Activated CD8-positive, alpha-beta memory T cell treated with anti-CD3 and anti-CD28 coated beads for 48 hours (primary cell): ENCODE measurements at places on chromosomes 2 and 18.

DNA sequence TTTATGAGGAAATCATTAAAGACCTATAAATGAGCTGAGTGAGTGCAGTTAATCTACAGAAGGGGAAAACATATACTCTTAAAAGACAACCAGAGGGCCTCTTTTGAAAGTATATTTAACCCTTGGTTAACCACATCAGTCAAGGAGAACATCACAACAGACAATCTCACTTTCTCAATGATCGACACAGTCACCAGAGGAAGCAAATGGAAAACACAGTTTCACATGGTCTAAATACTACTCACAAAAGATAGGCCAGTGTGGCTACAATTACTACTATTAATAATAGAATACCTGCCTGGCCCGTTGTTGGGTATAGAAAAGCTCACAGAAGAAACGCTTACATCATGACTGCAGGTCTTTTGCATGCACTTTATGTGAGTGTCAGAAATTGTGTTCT is 426.2 kb downstream of the NCKAP5 start:
- no peak for DNase-seq

- no peak for DNase-seq
These were observed 13.7 kb downstream of the ANKRD44 start for GRCh38 chr2:197296835-197297234.

DNA sequence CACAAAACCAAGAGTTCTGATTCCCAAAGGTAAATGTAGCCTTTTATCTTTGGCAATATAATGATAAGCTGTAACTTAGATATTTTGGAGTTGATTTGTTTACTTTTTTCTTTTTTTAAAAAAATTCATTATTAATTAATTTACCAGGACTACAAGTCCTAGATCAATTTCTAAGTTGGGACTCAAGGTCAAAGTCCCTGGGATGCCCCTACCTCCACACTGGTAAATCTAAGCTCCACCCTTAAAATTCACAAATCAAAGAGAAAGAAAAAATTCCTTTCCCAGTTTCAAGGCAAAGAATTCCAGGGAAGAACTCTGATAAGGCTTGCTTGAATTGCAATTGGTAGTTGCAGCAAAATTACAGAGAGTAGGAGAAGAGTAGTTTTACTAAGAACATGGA is 71.3 kb downstream of the MDH1 start:
- DNase-seq = no peak

DNA sequence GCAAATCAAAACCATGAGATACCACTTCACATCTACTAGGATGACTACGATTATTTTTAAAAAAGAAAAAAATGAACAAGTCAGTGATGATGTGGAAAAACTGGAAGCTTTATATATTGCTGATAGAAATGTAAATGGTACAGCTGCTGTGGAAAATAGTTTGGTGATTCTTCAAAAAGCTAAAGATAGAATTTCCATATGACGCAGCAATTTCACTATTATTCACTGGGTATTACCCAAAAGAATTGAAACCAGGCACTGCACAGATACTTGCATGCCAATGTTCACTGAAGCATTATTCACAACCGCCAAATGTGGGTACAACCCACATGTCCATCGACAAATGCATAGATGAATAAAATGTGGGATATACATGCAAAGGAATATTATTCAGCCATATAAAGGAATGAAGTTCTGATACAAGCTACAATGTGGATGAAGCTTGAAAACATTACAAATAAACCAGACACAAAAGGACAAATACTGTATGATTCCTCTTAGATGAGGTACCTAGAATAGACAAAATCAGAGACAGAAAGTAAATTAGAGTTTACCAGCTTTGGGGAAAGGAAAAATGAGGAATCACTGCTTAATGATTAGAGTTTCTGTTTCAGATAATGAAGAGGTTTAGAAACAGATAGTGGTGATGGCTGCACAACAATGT is 11.1 kb downstream of the RTTN start:
- DNase-seq = no peak

GRCh38 chr2:89850881-89851582 is 1159.6 kb downstream of the RPIA start:
- no peak for DNase-seq

- no peak for DNase-seq
These were observed 5.2 kb downstream of the GNLY start for GRCh38 chr2:85699325-85699724.

GRCh38 chr2:207015901-207016300 is 76.6 kb downstream of the CPO start:
- no peak for DNase-seq

DNA sequence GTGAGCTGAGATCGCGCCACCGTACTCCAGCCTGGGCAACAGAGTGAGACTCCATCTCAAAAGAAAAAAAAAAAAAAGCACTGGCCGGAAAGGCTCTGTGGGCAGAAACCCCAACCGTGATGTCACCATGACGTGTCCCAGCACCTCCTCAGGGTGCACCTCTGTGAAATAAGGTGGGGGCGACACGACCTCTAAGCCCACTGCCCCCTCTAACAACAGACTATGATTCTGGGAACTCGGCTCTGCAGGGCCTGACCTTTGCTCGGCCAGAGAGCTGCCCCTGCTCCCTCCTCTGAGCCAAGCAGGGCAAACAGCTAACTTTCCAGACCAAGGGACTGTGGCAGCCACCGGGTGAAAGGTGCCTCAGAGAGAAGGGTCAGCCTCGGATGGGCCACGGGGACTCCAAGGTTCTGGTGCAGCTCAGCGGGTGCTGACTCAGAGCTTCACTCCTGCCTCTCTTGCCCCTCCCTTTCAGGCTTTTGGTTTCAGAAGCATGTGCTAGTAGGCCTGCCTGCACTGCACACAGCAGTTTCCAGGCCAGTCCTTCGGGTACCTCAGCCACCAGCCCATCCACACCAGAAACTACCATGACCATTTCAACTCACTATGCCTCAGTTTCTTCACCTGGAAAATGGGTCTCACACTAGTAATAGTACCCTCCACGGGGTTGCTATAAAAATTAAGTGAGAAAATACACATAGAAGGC is 8.0 kb downstream of the TMBIM1 start:
- peak; percentile 49 for DNase-seq

DNA sequence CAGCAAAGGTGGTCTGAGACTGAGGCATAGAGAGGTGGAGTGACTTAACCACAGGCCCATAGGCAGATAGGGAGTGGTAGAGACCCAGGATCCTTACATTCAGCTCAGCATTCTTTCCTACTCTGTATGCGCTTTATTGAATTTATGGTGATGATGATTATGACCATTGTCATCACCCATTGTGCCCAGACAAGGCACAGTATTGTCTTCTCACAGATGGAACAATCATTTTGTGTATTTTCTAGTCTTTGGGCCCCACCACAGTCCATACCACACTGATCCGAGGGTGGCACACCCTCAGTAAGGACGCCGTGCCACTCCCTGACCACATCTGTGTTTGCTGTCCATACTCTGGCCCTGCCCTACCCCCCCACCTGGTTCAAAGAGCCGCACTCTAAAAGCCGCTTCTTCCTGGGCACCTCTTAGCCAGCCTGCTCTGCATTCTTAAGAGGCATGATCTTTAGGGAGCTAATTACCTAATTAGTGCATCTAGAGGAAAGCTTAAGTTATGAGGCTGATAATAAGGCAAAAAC is 179.6 kb upstream of the SMAD2 start:
- no peak for DNase-seq

- no peak for DNase-seq
These were observed 18.4 kb downstream of the UPP2 start for GRCh38 chr2:158120102-158120501.

DNA sequence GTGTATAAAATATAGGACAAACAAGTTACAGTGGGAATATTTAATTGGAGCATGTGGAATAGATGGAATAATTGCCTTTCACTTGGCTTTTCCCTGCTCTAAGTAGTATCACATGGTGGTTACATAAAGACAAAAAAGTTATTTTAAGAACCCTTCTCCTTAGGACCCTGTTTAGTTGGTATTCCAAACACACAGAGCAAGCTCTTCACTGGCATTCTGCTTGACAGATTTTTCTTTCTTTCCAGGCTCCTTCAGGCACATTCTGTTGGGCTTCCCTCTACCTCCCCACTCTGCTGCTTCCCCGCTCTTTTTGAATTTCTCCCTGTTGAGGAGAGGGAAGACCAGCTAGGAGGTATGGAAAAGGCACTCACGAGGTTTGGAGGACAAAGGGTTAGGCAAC is 29.0 kb upstream of the DARS1 start:
- DNase-seq = no peak

- DNase-seq = no peak
These were observed 15.5 kb downstream of the COLEC11 start for GRCh38 chr2:3610415-3610814.

DNA sequence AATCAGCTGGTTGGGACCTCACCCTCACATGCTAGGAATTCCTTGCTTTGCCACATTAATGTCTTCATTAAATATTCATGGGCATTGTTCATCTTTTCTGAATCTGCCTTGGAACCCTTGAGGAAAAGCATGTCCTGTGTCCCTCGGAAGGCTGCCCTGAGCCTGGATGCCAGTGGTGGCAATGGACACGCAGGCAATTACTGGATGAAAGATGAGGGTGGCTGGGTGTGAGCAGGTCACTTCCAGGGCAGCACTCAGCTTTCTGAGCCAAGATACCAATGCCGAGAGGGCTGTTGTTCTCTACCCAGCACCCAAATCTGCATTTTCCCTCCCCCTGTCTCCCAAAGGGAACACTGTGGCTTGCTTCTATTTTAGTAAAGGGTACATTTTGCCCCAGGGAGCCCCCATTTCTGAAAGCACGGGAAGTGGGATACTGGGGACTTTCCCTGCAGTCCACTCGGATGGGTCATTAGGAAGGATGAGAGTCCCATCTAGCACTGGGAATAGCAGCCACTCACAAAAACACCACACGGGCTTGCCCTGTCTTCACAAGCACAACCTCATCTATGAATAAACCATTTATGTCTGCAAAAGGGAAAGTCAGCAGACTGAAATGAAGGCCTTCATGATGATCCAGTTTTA is 234.8 kb downstream of the SOX11 start:
- DNase-seq = no peak

GRCh38 chr18:50644807-50645206 is 84.9 kb downstream of the MAPK4 start:
- DNase-seq = no peak

DNA sequence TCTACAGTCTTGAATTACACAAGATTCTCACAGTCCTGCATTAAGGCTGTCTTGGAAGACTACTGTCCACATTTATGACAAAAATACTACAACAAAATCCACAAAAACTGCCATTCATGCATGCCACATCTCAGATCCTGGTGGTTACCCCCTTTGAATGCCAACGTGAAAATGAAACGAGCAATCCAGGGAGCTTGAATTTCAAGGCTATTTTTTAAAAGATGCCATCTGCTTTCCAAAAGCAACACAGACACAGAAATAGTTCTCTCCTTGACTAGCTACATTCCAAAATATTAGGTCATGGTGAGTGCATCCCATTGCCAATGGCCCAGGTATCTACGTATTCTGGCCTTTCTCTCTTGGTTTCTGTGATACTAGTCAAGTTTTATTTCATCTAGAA is 36.3 kb downstream of the IRS1 start:
- DNase-seq = no peak

DNA sequence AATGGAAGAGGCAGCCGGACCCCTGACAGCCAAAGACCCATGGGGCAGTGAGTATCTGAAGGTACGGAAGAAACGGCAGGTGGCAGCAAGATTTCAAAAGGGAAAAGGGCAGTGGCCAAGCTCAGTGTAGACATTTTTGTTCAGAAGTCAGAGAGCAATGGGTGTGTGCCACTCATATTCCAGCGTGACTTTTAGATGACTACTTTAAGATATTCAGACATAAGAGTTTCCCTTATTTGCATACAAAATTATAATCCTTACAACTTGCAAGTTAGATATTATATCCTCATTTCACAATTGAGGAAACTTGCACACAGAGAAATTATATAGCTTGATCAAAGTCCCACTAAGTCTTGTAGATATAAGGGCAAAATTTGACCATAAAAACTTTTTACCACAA is 60.7 kb upstream of the CYTIP start:
- DNase-seq = no peak

DNA sequence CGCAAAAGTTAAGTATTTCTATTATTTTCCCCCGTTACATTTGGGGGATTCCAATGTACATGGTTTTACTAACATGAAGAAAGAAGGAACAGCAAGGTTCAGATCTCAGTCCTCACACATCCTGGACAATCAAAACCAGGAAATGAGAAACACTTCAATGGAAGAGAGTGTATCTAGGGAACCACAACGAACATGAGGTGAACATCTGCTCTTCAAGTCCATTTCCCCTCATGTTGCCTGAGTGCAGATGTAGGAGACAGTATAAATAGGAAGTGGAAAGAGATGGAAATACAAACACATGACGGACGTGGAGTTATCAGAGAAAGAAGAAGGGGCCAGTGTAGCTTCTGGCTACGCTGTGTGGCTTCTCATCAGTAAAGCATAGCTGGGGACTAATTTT is 52.6 kb downstream of the CHN1 start:
- no peak for DNase-seq

DNA sequence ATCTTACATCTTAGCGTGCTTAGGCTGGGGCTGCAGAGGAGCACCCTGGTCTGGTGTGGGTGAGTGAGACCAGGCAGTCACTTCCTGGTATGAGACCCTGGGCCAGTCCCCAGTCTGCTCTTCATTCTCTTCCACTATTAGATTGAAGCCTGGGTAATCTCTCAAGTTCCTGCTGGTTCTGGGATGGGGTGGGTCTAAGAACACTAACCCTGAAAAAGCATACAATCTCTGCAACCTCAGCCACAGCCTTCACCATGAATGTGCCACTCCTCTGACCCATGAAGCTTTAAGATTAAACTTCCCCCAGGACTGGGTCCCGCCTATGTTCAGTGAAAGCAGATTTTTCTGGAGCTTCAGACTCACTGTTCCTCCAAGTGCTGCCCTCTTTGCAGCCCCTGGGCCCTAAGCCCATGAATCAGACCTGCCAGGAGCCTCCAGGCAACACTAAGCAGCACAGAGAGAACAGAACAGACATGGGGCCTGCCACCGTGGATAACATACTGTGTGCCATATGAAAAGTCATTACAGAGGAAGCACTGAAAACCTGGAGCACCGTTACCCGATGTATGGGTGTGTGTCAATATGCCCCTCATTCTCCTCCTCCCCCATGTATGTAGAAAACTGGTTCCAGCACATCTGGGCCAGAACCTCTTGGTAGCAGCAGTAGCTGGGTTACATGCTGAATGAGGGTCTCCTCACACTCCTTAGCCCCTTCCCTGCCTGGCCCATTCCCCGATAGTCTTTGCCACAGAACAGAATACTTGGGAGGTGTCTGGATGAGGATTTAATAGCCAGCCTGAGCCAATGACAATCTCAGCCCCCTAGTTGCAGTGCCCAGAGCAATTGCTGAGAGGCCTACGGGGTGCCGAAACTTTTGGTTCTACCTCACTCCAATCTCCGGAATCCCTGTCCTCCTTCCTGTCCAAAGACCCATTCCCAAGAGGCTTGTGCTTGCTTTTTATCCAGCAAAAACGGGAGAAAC is 2.7 kb upstream of the SIX2 start:
- DNase-seq = no peak

DNA sequence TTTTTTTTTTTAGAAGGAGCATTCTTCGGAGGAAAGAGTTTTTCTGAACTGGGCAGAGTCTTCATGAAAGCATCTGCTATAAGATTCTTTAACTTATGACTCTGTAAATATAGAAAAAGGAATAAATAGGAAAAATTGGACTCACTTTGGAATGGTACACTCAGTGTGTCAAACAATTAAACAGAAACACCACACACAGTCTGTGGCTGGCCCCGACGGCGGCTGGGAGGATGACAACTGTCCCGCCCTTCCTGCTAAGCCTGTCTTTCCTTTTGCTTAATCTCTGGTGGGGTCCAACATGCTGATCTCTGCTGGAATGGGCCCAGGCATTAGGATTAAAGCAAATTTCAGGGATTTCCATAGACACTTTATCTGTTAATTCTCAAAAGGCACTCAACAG is 12.5 kb upstream of the RAB31 start:
- no peak for DNase-seq
